ENCODE measurements at places on chromosomes 11 and 22.

GRCh38 chr11:109851780-109852390 is 241.3 kb upstream of the ZC3H12C start:
- no peak for DNase-seq

GRCh38 chr11:117303101-117303500 is 12.0 kb downstream of the BACE1-AS start:
- DNase-seq: no peak

- DNase-seq: no peak
Observed at GRCh38 chr11:1831338-1832210, 3.2 kb upstream of the SYT8 start.

DNA sequence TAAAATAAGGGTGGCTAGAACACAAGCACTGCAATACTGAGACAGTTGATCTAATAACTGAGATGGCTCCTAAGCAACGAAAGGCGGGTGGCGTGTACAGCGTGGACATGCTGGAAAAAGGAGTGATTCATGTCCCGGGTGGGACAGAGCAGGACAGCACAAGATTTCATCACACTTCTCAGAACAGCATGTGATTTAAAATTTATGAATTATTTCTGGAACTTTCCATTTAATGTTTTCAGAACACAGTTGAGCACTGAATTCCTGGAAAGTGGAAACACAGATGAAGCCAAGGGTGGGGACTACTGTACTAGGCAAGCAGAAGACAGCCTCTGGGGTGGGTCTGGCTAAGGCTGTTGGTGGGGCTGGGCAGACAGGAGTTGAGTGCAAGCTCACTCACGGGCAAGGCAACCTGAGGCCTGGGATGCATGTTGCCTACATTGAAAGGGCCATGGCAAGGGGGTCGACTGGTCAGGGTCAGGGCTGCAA is 165.6 kb upstream of the DDI1 start:
- DNase-seq: no peak

GRCh38 chr22:35688913-35689675 is 28.6 kb upstream of the APOL5 start:
- no peak for DNase-seq

GRCh38 chr11:112579282-112579681 is 318.6 kb upstream of the PLET1 start:
- DNase-seq: no peak

- no peak for DNase-seq
Observed at GRCh38 chr11:64998141-64998540, 1.4 kb upstream of the BATF2 start.

DNA sequence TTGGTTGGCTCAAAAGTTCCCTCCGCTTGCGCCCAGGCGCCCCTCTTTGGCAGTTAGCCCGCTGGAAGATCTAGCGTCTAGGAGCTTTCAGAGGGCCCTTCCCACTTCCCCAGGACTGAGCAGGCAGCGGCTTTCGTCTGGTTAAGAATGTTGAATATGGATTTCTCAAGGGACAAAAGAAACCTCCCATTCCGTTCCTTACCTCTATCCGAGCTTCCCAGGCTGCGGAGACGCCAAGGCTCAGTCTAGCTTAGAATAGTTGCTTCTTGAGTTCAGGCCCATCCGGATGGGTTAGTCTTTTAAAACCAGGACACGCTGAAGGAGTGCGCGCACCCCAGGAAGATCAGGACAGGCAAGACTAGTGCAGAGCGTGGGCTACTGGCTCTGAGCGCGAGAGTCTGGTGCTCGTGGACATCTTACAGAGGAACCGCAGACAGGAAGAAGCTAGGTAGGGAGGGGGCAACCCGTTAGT is 1.6 kb downstream of the NELL1 start:
- DNase-seq: no peak

GRCh38 chr11:134290646-134291045 is 14.5 kb downstream of the GLB1L3 start:
- no peak for DNase-seq

GRCh38 chr11:66341502-66342126 is 3.3 kb downstream of the BRMS1 start:
- no peak for DNase-seq

DNA sequence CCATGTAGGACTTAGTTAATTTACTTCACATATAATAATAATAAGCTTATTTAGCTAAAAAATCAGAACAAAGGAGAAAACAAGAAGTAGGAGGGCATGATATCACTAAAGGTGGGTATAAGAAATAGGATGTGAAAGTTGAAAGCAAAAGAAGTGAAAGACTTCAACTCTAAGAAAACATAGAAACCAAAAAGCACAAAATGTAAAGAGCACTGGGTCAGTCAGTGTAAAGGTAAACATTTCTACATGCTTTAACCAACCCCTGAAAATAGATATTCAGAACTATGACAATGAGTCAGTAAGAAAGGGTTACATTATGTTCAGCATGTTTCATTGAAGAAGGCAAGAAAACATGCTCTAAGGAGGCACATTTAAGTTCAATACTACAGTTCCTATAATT is 298.8 kb downstream of the SWAP70 start:
- DNase-seq: no peak

GRCh38 chr11:124763156-124763947 is 1.3 kb upstream of the ESAM start:
- peak; percentile 33 for DNase-seq

DNA sequence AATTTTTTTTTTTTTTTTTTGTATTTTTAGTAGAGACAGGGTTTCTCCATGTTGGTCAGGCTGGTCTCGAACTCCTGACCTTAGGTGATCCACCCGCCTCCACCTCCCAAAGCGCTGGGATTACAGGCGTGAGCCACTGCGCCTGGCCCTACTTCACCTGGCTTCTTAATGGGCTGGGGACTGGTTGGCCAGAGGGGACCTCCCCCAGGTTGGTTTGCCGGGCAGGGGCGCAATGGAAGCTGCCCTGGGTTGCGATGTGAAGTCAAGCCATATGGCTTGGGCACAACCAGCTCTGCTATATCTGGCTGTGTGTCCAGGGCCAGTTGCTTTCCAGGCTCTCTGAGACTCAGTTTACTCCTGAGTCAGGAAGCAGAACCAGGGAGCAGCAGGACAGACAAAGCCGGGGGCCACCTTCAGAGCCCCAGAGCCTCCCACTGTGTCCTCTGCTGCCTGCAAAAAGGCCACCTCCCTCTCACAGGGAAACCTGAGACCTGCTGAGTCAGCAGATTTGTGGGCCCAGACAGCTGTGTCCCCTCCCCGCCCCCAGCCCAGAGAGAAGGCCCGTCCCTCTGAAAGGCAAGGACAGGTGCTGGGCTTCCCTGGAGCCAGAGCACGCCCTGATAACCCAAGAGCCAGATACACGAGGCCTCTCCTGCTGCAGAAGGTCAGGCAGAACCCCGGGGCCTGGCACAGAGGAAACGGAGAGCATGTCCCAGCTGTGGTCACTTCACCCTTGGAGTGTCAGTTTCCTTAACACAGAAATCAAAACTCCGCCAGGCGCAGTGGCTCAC is 29.2 kb upstream of the DAGLA start:
- no peak for DNase-seq

GRCh38 chr11:14676068-14676467 is 32.5 kb downstream of the PDE3B start:
- no peak for DNase-seq

DNA sequence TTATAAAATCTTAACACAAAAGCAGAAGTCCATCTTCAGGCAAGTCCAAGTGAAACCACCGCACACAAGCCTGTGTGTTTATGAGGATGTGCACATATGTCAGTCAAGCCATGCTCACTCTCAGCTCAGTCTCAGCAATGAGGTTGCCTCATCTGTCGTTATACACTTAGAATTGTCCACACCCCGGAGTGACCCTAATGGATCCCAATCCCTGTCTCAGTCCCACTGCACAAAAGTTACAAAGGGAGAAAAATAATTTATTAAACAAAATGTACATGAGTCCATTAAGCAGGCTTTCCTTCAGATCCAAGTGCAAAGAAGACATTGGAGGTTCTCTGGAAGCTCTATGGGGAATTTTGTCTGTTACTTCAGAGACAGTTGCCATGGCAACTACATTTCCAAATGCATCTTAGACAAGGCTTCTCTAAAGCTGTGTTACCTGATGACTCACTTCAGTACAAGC is 24.4 kb downstream of the OR8B12 start:
- DNase-seq: no peak

GRCh38 chr11:134413826-134414731 is 2.0 kb upstream of the B3GAT1 start:
- DNase-seq: no peak

- DNase-seq: no peak
Observed at GRCh38 chr22:23181721-23182308, 1.5 kb downstream of the BCR start.

DNA sequence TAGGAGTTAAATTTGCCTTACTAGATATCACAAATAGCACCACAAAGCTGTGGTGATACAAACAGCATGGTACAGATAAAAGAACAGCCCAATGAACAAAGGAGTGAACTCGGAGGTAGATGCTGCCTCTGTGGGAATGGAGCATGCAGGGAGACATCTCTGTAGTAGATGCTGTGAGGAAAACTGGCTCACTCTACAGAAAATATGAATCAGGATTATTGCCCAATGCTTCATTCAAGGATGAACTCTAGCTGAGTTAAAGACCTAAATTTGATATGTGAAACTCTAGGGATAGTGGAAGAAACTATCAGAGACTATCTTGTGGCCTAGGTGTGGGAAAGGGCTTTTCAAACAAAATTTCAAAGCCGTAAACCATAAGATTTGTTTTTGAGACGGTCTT is 15.3 kb upstream of the CAPN5 start:
- no peak for DNase-seq

- DNase-seq: no peak
Observed at GRCh38 chr11:47369676-47370075, 8.7 kb downstream of the SPI1 start.

DNA sequence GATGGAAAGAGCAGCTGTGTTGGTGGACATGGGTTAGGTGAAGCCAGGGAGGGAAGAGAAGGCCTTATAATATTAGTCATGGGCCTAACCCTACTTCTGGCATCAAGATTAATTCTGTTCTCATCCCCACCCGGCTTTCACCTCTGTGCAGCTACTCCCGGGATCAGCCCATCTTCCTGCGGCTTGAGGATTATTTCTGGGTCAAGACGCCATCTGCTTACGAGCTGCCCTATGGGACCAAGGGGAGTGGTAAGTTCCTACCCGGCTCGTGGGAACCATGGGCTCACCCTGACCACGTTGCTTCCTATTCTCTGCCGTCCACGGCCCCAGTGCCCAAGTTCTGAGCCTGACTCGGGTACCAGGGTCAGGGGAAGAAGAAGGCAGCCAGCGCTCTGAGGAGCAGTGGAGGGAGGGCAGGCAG is 51.6 kb downstream of the ST3GAL4 start:
- DNase-seq: no peak

GRCh38 chr22:41517172-41518047 is 26.9 kb downstream of the POLR3H start:
- peak; percentile 47 for DNase-seq

DNA sequence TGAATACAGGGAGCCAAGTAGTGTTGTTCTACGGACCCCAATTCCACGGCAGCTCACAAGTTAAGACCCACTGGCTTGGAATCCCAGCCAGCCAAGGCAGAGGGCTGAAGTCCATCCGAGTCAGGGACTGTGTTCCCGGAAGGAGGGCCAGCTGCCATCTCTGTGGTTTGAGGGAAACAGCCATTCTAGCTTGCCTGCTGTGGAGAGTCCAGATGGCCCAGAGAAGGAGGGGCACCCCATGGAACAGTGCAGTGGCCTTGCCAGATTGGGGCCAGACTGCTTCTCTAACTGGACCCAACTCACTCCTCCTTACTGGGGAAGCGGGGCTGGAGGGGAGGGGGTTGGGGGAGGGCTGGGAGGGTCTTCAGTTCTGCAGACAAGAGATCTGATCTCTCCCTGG is 156.4 kb downstream of the FAM181B start:
- DNase-seq: no peak

GRCh38 chr11:21494946-21495345 is 697.9 kb upstream of the ANO5 start:
- no peak for DNase-seq

DNA sequence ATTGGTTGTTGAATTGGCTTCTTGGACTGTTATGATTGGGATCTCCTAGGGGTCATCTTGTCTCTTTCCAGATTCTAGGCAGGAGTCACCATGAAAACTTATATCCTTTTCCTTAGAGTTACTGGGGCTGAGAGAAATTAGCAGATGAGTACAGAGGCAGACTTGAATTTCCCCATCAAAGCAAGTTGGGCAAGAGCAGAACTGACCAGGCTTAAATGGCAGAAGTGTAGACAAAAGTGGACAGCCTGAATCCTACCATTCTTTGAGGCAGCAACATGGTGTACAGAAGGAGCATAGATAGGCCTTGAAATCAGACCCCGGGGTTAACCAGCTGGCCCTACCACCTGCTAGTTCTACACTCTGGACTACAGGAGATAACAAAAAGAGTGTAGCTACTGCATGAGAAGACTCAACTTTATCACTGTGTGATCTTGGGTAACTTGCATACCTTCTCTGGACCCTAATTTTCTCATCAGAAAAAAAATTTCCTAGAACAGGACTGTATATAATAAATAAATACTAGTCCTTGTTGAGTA is 427.4 kb upstream of the CADM1 start:
- DNase-seq: no peak

GRCh38 chr22:23777776-23778576 is 5.3 kb downstream of the MMP11 start:
- DNase-seq: no peak

DNA sequence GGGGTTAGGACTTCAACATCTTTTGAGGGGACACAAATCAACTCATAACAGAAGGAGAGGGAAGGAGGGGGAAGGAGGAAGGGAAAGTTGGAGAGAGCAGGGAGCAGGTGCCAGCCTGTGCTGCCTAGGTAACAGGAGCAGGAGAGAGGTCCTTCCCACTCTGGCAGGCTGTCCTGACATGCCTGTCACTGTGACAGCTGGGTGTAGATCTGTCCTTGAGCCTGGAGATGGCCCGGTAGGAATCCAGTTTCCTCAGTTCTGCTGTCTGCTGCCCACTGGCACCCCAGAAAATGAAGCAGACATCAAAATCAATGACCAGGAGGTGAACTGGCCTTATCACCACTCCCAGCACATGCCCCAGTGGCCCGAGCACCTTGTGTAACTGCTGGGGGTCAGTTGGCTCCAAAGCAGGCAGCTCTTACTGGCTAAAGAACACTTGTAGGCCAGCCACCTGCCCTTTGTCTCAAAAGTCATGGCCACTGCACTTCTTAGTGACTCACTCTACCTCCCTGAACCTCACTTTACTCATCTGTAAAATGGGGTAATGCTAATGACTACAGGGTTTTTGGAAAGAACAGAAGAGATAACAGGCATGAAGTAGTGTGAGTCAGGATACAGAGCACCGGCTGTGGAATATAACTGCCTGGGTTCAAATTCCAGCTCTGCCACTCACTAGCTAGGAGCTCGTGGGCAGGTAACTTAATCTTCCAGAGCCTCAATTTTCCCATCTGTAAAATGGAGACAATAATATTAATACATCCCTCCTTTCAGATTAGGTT is 8.0 kb upstream of the TSPAN18 start:
- no peak for DNase-seq

DNA sequence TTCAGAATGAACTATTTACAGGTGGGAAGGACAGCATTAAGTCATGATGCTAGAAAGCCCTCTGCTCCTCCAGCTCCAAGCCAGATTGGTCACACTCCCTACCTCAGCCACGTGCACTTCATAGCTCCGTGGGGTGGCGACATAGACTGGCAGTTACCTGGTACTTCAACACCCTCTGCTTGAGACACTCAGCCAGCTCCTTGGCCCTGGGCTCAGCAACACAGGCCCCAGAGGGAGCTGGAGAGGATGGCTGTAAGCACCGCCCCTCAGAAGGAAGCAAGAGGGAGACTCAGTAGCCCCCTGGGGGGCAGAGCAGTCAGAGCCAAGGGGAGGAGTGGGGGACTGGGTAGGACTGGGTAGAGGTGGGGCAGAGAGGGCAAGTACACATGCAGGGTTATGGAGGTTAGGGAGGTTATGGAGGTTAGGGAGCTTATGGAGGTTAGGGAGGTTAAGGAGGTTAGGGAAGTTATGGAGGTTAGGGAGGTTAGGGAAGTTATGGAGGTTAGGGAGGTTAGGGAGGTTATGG is 102.1 kb upstream of the BID start:
- DNase-seq: no peak
